ENCODE measurements at places on chromosomes 16 and 17. TPM values are rescaled to one million over a fixed set of nuclear protein-coding genes. Genes with fewer than 3 reads are reported as not detected.

The ITGB4 gene
- under 0.01 TPM for total RNA-seq

The CBX2 gene
- 10.9 TPM for total RNA-seq

The MRPL12 gene
- total RNA-seq, result 123 TPM

The CDYL2 gene
- total RNA-seq, result 1.3 TPM

The ARL5C gene
- not detected for total RNA-seq

The FBXO31 gene
- 17.7 TPM for total RNA-seq

The SLC35G6 gene
- not detected for total RNA-seq

The TTC19 gene
- 39.7 TPM for total RNA-seq

The SYCE1L gene
- 0.34 TPM for total RNA-seq

The SLC5A10 gene
- total RNA-seq, result not detected

The CASKIN2 gene
- total RNA-seq, result 6.7 TPM

All from bronchus fibroblast of lung (primary cell).